ENCODE measurements at places on chromosomes 2 and 18.

GRCh38 chr2:191026377-191026776 lies 12.4 kb upstream of the STAT1 start:
- no peak for DNase-seq

- no peak for DNase-seq
Measured at GRCh38 chr2:6352247-6352646, 513.5 kb downstream of the CMPK2 start.

DNA sequence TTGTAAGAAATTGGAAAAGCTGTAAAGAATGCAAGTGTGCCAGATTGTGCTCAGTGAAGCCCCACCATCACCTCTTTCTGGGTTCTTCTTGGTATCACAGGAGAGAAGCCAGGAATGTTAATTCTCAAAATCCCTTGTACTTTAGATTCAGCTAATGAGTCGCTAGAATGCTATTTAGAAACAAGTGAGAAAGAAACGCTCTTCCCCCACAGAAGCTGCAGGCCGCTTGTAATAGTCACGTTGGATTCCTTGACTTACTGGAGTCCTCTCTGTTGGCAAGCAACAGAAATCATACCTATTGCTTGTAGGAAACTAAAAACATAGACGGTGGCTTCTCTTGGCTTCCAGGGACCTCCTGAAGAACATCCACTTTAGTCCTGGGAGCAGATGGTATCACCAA lies 375.6 kb upstream of the LRATD1 start:
- DNase-seq = no peak

- no peak for DNase-seq
Measured at GRCh38 chr2:152428800-152429582, 94.0 kb downstream of the FMNL2 start.

GRCh38 chr18:68017385-68017784 lies 500.9 kb upstream of the DSEL start:
- no peak for DNase-seq

- DNase-seq = peak; percentile 56
Measured at GRCh38 chr2:43224131-43224570, 2.3 kb downstream of the ZFP36L2 start.

Data from PC-9 (cell line).